ENCODE measurements at places on chromosomes 2 and 18. TPM values are rescaled to one million over a fixed set of nuclear protein-coding genes. Genes with fewer than 3 reads are reported as not detected.

Gene TEX51
- total RNA-seq, result not detected

DNA sequence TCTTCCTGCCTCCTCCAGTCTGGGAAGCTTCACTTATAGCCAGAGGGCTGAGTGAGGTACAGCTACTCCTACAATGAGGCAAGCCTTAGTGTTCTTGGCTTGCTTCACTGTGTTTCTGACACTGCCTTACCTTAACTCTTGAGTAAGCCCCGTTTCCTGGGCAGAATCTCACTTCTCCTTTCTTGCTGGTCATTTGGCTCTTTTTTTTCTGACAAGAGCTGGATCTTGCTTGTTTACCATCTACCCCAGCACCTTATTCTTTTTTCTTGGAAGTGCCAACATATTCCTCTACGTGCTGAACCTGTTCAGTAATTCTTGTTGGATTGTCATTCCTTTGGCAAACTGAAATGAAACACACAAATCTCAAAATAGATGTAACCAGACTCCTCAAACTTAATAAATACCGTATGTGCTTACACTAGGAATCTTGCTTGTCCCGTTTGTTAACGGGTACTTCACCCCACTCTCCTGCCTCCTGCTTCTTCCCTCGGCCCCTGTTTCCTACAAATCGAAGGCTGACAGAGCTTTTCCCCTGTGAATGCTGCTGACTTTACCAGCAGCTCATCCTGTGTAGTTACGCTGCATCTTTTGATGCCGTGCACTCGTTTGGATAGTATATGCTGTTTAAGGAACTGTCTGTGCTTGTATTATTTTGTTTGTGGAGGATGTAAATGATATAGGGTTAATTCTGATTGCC is 132.2 kb downstream of the FMNL2 start:
- no peak for DNase-seq

DNA sequence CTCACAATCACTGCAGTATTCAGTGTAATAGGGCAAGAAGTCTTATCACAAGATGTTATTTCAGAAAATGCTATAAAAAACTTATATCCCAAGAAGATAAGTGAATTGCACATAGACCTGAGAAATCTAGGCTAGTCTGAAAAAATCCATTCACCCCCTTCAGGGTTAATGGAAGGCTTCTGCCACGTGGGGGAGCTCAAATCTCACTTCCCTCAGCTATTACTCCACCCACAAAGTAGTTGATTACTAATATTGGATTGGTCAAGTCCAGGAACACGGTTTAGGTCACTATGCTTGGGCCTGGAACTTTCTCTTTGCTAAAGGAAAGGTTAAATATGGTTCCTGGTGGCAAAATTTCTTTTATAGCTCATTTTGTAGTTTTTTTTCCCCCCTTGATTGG is 51.2 kb upstream of the ADAM23 start:
- peak; percentile 9 for DNase-seq

DNA sequence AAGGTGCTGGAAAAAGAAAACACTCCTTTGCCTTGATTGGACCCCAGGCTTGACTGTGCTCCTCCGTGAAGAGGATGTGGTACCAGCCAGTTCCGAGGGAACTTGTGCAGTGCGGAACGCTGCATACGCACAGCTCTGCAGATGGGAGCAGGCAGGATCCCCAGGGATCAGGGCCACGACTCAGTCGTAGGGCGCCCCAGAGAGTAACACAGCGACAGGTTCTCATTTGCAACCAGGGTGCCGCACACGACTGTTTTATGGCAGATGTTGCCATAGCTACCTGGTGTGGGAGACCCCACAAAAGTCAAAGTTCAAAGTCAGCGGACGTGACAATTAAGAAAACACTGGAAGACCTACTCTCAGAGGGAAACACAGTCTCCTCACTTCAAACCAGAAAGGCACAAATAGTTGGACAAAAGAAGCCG is 779 bp downstream of the MALL start:
- no peak for DNase-seq

- DNase-seq, result no peak
Measured at GRCh38 chr2:44441200-44441599, 79.5 kb downstream of the CAMKMT start.

GRCh38 chr2:191845248-191845715 is 1.6 kb downstream of the CAVIN2 start:
- no peak for DNase-seq

DNA sequence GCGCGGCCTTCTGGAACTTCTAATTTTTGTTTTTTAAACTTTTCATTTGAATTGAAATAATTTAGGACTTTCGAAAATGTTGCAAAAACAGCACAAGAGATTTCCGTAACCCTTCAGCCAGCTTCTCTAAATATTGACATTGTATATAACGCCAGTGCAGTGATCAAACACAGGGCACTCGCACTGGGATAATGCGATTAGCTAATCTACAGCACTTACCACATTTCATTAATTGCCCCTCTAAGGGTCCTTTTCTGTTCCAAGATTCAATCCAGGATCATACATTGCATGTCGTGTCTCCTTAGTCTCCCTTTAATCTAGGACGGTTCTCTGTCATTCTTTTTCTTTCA is 343 bp upstream of the CD302 start:
- DNase-seq, result no peak

Gene CXCR1
- not detected for total RNA-seq

Gene HOXD11
- not detected for total RNA-seq

DNA sequence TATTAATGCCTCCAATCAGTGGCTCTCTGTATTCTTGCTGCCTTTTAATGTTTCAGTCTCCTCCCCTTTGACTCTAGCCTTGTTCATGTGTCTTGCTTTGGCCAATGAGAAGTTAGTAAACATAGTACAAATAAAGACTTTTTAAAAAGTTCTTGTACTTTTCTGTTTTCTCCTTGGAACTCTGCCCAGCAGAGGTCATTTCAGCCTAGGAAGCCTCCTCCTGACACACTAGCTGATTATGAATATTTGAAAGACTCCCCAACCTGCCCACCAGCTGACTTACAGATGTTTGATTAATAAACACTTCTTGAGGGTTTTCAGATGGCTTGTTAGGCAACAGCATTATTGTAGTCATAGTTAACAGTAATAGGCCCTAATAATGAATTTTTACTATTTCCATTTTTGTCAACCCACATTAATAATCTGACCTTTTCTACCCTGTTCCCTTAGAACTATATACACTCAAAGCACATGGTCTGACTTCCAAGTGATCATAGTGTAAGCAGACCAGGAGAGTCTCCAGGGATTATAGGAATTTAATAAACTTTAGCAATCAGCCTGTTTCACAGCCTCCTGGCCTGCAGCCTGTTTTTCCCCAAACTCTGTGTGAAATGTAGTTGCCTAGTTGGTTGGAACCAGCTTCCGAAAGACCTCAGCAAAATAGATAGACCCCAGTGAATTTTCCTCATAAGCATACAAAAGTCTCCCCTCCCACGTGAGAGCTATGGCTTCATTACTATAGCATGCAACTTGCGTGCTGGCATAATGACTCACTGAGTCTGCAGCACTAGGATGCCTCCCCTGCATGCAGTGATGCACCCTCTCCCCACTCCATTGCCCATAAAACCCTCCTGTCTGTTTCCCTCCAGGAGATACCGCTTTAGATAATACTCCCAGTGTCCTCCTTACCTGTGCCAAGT is 670.7 kb upstream of the ZNF804A start:
- DNase-seq, result no peak

DNA sequence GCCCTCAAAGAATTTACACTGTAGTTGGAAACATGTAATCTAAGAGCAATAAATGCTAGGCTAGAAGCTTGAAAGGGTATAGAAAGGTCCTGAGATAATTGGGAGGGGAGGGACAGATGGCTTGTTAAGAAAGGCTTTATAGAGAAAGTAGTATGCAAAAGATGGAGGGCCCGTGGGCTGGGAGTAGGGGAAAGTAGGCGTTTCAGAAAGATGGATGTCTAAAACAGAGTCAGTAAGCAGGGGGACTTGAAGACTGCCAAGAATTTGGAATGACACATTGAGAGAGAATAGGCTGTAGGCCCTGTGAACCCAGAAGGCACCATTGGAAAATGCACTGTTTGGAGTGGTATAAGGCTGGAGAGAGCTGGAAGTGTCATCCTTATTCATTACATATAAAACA is 822 bp downstream of the PSMG2 start:
- DNase-seq, result no peak

Gene SPEG
- 6.1 TPM for total RNA-seq

Gene TPGS2
- 138 TPM for total RNA-seq

DNA sequence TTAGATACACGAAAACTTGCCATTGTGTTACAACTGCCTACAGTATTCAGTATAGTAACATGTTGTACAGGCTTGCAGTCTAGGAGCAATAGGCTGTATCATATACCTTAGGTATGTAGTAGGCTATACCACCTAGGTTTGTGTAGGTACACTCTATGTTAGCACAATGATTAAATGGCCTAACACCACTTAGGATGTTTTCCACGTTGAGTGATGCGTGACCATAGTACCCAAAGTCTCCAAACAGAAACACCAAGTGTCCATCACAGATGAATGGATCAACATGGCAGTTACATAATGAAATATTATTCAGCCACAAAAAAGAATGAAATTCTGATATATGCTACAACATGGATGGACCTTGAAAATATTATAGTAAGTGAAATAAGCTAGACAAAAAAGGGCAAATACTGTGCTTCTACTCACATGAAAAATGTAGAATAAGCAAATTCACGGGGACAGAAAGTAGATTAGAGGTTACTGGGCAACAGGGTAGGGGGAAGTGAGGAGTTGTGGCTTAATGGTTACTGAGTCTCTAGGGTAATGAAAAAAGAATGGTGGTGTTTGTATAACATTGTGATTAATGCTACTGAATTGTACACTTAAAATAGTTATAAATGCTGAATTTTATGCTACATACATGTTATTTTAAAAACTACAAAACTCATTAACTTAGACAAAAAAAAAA is 62.6 kb downstream of the TMEM131 start:
- DNase-seq, result no peak

- peak; percentile 22 for DNase-seq
Measured at GRCh38 chr2:173750353-173750801, 214.8 kb downstream of the SP3 start.

GRCh38 chr2:223166215-223166493 is 114.2 kb downstream of the KCNE4 start:
- DNase-seq, result no peak

- DNase-seq, result no peak
Measured at GRCh38 chr2:191646163-191646902, 31.6 kb upstream of the NABP1 start.

DNA sequence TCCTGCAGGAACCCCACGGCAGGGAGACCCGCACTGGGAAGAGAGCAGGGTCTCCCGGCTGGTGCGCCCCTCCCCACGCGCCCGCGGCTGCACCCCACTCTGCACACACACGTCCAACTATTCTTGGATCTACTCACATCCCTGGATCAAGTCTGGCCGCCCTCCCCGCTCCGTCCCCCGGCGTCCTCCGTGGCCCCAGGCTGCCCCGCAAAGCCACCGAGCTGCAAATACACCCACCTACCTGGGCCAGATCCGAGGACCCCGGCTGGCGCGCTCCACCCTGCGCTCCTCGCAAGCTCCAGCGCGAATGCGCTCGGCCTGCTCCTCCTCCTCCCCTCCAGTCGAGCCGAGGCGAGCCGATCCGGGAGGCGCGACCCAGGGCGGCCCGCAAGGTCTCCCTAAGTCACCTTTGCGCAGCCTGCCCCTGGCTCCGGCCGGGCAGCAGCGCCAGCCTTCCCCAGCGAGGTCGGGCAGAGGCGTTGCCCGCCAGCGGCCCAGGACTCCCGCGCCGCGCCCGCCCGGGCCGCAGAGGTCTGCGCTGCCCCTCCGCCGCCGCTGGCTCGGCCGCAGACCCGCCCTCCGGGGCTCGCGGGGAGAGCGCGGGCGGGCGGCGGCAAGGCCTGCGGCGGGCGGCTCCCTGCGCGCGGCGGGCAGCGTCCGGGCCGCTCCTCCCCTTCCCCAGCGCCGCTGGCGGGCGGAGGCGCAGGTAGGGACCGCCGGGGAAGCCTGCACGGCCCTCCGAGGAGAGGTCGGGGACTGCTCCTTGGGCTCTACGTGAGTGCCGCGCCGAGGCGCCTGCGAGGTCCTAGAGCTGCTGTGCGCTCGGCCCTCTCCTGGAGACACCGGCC is 126.0 kb downstream of the OSBPL1A start:
- peak; percentile 73 for DNase-seq

- no peak for DNase-seq
Measured at GRCh38 chr2:69985688-69986087, 24.3 kb upstream of the ASPRV1 start.

- DNase-seq, result no peak
Measured at GRCh38 chr18:46772357-46772756, 15.5 kb upstream of the ST8SIA5 start.

DNA sequence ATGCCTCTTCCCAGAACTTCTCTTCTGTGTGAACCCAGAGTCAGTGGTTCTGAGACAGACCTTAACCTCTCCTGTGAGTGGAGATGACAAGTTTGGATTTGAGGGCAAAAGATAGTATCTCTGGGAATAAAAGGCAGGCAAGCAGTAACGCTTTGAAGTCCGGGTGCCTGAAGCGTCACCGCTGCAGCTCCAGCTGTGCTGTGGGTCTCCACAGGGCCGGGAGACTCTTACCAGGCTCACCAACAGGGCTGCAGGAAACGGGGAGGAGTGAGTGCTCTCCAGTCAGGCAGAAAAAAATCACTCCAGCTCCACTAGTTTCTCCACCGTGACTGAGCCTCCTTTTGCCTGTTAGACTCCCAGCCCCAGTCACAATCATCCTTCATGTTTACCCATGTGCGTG is 79.7 kb upstream of the MAP4K4 start:
- no peak for DNase-seq

DNA sequence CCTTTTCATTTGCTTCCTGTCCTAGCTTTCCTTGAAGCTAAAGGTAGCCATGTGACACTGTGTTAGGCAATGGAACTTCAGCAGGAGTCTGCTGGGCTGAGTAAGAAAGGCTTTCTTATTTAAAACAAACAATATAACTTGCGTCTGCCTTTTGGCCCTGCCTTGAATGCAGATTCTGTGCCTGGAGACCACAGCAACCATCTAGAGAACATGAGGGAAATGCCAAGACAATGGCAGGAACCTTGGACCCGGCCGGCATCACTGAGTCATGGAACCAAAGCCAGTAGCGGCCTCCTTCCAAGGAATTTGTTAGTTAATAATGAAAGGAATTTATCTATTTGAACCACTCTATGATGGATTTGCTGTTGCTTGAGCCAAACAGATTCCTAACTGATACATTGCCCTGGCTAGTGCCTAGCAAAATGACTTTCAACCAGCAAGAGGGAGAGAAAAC is 207.5 kb upstream of the EPHA4 start:
- no peak for DNase-seq

DNA sequence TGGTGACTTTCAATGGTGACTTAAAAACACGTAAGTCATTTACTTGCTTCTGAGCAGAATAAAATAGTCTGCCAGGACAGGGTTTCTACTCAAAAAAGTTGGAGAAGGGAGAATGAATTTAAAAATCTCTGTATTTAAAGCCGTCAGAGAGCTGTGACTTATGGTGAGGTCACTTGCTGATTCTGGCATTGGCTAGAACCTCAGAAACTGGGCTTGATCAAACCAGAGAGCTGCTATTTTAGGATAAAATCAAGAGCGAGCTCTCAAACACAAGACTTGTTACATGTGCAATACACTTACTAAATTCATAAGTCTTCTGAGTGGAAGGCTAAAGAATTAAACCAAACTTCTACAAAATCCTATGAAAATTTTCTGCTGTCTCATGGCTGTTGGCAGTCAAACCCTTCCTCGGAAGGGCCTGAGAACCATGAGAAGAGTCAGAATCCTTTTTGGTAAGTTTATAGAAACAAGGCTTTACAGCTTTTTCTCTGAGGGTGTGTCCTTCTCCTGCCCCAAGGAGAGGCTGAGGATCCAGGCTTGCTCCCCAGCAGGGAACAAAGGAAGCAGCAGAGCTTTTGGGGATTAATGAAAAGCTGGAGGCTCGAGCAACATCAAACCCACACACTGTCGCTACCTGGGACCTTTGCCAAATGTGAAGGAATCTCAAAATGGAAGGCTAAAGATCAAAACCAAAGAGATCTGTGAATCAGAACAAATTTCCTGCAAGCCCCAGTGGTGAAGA is 816.4 kb downstream of the SOCS6 start:
- no peak for DNase-seq

Gene SLC23A3
- 1.7 TPM for total RNA-seq

Gene STPG4
- total RNA-seq, result not detected

Measured in endothelial cell (in vitro differentiated cells).